ENCODE measurements at places on chromosomes 12 and 14.

DNA sequence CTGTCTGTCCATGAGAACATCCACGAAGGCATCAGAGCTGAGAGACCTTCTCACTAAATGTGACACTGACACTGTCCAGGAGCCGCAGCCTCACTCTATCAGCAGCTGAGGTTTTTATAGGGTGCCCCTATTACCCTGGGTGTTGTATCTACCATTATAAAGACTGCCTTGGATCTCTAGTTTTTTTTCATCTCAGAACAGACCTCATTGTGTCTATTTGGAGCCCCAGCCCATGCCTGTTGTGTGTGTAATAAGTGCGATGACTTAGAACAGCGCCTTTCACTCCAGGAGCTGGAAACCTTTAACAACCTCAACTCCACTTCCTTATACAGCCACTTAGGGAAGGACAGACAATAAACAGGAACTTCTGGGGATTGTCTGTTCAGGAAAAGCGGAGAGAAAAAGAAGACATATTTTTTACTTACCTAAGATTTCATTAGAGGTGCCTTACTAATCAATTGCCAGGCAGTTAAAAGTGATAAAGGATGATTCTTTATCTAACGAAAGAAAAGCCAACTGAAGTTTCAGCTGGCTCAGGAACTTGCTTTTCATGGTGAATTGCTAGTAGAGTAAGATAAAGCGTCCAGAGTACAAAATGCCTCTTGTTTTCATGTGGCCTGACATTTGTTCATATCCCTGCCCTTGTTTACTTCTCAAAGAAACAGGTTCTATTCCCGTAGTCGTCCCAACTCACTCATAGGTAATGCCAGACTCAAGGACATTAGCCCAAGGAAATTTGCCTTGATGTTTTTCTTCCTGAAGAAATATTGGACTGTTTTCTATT is 420.6 kb downstream of the RAD51B start:
- DNase-seq, result no peak

- DNase-seq, result no peak
Observed at GRCh38 chr12:104588921-104589590, 132.3 kb downstream of the CHST11 start.

- DNase-seq, result peak; percentile 40
Observed at GRCh38 chr14:28754209-28754985, 12.2 kb upstream of the FOXG1 start.

- DNase-seq, result no peak
Observed at GRCh38 chr12:13337791-13338190, 141.3 kb downstream of the EMP1 start.

DNA sequence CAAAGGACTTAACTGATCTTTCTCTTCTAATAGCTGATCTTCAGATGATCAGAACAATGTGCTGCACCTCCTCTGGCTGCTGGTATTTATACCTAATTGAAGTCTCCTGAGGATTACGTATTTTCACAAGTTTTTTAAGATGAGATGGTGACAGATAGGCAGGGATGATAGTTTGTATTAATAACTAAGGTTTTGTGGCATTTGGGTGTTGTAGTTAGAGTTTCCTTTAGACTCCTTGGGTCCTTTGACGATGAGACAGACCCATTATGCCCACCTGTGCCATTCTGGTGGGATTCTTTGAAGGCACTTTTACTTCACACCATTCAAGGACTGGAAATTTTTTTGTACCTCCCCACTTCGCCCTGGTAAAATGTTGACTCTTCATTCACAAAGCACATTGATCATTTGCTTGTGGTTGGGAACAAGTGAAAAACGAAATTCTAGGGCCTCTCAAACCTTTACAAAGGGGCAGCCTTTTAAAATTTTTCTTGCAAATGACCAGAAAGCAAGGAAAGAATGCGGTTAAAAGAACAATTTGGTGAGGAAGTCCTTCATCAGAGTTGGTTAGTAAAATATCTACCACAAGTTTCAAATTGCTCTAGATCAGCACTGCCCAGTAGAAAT is at the start of gene IFNG:
Gene IFNG (minus strand): TSS at position 60 of the 624 bp plus-strand sequence. CDS start 125 bp downstream, outside the sequence.
- no peak for DNase-seq

- DNase-seq, result no peak
Observed at GRCh38 chr12:59768031-59768430, 172.2 kb downstream of the SLC16A7 start.

- DNase-seq, result no peak
Observed at GRCh38 chr12:118361092-118361404, 11.7 kb downstream of the TAOK3 start.

- DNase-seq, result no peak
Observed at GRCh38 chr12:23555180-23555824, 394.2 kb downstream of the SOX5 start.

- DNase-seq, result no peak
Observed at GRCh38 chr14:106286697-106287290, 760.4 kb downstream of the TMEM121 start.

DNA sequence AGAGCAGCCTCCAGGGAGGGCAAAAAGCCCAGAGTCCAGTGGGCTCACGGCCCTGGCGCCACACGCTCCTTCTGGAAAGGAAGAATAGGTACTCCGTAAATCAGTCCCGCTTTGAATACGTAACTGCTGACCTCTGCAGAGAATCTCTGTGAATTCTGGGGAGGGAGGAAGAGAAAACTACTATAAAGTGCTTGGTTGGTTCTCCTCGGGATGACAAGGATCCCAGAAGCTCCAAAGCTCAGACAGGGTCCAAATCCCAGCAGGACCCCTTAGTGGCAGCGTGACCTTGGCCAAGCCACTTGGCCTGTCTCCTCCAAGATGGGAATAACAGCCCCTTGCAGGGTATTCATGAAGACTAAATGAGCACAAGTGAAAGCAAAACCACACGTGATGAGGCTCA is 31.7 kb downstream of the ANO2 start:
- no peak for DNase-seq

GRCh38 chr12:112031472-112031871 is 18.2 kb downstream of the ERP29 start:
- no peak for DNase-seq

DNA sequence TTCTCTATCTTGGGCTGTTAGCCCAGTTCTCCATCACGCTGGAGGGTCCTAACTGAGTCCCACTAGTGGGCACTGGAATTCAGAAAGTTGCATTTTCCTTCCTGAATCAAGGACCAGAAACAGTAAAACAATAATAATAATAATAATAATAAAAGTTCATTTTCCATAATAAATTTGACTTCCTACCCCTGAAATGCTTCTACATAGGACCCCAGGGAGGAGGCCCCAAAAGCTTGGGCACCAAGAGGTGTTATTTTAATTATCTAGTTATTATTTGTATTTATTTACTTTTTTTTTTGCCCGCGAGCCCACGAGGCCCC is 12.4 kb downstream of the SCNN1A start:
- no peak for DNase-seq

DNA sequence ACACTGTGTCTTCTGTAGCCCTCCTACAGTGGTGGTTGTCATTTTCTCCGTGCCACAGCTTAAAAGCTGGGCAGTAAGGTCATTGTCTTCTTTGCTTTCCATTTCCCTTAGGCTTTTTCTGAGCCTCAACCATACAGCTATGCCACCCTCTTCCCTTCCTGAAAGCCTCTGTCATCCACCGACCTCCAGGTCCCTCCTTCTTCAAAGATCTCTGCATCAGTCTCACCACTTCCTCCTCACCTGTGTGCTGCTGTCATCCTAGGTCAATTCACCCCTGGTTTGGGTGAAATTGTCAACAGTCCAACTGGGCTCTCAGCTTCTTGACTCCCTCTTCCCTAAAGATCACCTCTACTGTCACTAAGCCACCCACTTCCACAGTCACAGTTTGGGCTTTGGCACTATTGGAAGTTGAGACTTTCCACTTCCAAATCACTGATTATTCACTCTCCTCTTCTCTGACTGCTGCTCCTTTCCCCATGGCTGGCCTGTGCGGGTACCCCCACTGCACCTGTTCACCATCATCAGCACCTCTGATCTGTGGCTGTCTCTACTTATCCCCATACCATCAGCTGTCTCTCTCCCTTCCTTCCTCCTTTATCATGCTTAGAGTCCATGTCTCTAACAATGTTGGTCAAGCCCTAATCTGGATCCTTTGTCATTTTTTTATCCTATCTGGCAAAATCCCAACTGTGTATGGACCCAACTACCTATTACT is 15.5 kb upstream of the TSPAN9 start:
- no peak for DNase-seq

GRCh38 chr14:106530423-106531107 is 1004.2 kb downstream of the TMEM121 start:
- DNase-seq, result no peak

GRCh38 chr12:4278329-4279197 is 5.0 kb downstream of the CCND2 start:
- peak; percentile 80 for DNase-seq

DNA sequence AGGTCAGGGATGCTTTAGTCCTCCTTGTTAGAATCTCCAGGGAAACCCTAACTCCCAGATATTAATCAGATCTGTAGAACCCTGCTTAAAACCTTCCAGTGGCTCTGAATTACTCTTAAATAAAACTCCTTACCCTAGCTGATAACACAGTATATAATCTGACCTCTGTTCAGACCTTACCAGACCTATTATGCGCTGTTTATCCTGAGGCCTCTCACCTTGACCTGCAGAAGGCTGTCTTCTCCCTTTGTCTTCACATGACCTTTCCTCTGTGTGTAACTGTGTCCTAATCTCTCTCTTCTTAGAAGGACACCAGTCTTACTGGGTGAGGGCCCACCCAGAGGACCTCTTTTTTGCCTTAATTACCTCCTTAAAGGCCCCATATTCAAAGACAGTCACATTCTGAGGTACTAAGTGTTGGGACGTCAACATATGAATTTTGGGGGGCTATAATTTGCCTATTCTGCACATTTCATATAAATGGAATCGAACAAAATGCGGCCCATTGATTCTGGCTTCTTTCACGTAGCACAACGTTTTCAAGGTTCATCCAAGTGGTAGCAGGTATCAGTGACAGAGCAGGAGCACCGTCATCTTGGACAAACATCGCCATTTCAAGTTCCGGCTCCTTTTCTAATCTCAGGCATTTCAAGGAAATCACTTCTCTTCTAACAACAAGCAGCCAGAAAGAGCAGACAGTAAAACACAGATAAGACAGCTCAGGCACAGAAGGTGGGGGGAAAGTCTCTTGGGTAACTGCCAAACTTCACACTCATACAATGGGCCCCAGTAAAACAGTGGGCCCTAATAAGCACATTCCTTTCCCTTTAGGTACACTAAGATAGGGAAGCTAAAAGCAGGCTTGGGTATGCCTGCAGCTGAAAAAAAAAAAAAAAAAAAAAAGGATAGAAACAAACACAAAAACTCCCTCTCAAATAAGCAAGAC is 200.2 kb upstream of the NUDT4 start:
- no peak for DNase-seq

DNA sequence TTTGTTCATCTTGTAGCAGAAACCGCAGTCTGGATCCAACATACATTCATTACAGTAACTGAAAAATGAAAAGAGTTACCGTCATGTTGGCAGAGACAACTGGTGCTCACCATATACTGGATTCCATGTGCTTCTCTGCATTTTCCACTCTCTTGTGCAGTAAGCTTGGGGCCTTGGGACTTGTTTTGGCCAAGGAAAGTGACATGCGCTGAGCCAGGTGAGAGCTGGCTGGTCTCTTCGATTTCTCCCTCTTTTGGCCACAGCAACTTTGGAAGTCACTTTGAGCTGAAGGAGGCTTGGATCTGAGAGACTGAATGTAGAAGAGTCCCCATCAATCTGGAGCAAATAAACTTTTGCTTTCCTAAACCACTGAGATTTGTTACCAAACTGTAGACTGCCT is 210.6 kb upstream of the ABCD2 start:
- no peak for DNase-seq

- no peak for DNase-seq
Observed at GRCh38 chr12:22700106-22700505, 75.1 kb downstream of the ETNK1 start.

DNA sequence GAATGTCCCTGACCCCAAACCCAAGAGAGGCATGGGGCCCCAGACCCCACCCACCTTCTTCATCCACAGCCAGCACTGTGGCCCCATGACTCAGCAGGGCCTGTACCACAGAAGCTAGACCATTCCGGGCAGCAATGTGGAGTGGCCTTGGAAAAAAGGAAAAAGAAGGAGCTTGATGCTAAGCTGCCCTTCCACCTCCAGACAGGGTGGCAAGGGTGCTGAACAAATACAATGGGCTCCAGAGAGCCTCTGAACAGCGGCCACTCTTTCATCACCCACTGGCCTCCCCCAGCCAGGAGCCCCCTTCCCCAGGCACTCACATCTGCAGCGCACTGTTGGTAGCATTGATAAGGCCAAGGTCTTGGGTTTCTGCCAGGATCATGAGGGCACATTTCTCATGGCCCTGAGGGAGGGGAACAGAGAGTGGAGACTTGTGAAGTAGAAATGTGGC is 13.9 kb downstream of the SLC39A5 start:
- no peak for DNase-seq

GRCh38 chr12:66070378-66071120 is 60.0 kb downstream of the LLPH start:
- DNase-seq, result no peak

DNA sequence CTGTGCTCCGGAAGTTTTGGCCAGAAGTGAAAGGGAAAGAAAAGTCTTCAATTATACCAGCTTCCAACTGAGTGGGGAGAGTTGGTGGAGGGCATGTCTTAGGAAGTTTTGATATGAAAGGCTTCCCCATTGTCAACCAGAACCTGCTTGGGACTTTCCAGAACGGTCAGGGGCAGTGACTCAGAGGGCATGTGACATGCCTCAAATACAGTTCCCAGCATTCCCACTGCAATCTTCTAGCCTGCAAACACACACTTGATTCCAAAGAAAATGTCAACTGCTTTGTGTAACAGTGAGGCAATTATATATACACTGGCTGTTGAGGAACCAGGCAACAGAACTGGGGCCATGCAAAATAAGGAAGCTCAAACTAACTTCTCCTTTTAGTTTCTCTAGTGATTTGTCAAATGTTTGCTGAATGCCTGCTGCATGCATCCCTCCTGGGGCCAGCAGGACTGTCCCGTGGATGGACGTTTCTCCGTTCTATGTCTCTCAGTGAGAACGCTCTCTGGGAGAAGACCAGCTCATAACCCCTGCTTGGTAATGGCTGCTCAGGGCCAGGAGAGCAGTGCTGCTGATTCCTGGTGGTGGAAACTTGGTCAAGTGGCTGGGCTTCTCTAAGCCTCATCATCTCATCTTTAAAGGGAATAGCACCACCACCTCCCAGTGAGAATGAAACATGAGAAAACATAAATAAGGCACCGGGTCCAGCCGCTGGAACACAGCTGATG is 18.3 kb downstream of the SLC25A47 start:
- DNase-seq, result no peak

- no peak for DNase-seq
Observed at GRCh38 chr12:74906224-74906623, 303.4 kb downstream of the KCNC2 start.

GRCh38 chr12:47803191-47803875 is 16.4 kb downstream of the HDAC7 start:
- DNase-seq, result no peak

- no peak for DNase-seq
Observed at GRCh38 chr12:82867762-82868500, 181.2 kb downstream of the TMTC2 start.
